ENCODE measurements at places on chromosomes 4 and X.
A peak's percentile ranks its signal among the peaks of the same experiment; 100 is the strongest.

DNA sequence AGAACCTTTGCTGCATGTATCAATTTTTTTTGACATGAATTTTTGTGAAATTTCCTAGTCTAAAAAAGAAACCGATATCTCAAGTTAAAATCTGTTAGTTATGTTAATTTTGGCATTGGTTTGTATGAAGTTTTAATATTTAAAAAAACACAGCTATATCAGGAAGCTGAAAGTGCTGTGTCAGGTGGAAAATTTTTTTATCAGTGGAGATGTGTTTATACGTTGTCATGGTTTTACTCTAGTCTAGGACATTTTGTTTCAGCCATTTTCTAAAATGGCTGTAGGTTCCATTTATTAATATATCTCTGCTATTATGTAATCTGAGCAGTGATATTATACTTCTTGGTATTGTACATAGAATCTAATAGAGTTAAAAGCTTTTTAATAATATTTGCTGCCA lies 34.2 kb downstream of the OCRL start:
- DNase-seq = no peak

DNA sequence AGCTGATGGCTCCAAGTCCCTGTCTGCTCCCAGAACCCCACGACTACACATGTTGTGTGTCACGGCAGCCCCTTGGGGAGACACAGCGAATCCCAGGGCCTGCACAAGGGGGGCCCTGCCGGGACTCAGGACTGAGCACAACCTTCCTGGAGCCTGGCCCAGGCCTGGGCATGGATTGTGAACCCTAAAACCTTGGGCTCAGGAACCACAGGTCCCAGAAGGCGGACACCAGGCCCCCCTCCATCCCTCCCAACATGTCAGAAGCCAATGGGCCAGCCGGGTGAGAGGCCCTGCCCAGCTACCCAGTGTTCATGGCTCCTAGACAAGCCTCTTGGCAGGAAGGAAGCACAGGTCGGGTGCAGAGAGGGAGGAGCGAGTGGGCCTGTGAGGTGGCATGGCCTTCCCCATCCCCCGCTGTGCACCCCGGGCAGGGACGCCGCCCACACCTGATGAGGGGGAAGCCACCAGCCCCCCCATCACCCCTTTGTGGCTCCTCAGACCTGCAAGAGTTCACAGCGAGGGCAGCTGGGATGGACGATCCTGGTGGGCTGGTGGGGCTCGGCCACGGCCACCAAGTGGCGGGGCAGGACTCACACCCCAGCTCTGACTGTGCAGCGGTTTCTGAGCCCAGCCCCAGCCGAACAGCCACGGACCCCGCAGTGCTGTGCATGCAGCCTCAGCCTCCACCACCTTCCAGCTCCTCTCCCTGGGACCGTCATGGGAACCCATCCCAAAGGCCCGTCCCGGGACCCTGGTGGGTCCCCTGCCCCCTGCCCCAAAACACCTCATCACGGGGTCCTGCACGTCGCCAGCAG lies 3.7 kb downstream of the PDE6B start:
- DNase-seq = no peak

GRCh38 chr4:170580651-170581050 lies 490.9 kb upstream of the AADAT start:
- no peak for DNase-seq

GRCh38 chrX:96176921-96177320 lies 507.7 kb upstream of the DIAPH2 start:
- DNase-seq = no peak

- DNase-seq = peak; percentile 63
Measured at GRCh38 chrX:39470588-39471407, 627.0 kb downstream of the BCOR start.

DNA sequence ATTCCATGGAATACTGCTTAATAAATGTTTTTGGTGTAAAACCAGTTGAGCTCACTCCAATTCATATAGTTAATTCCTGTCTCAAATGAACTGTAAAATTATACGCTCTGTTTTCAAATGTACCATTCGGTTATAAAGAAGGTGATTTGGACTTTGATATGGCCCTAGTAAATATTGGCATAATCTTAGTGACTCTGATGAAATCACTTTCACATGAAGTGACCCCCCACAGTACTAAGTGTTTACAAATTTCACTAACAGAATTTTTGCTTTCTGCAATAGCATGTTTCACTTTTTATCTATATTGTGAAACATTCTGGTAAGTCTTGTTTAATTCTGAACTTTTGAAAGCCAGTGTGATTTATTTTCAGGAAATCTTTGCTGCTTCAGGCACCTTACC lies 10.9 kb downstream of the GC start:
- no peak for DNase-seq

GRCh38 chr4:75924309-75924827 lies 16.4 kb downstream of the NAAA start:
- no peak for DNase-seq

GRCh38 chr4:65538571-65538970 lies 131.7 kb downstream of the EPHA5 start:
- peak; percentile 72 for DNase-seq

- no peak for DNase-seq
Measured at GRCh38 chrX:52363247-52363883, 5.5 kb upstream of the XAGE2 start.

GRCh38 chr4:125389713-125390112 lies 75.0 kb downstream of the FAT4 start:
- peak; percentile 94 for DNase-seq

DNA sequence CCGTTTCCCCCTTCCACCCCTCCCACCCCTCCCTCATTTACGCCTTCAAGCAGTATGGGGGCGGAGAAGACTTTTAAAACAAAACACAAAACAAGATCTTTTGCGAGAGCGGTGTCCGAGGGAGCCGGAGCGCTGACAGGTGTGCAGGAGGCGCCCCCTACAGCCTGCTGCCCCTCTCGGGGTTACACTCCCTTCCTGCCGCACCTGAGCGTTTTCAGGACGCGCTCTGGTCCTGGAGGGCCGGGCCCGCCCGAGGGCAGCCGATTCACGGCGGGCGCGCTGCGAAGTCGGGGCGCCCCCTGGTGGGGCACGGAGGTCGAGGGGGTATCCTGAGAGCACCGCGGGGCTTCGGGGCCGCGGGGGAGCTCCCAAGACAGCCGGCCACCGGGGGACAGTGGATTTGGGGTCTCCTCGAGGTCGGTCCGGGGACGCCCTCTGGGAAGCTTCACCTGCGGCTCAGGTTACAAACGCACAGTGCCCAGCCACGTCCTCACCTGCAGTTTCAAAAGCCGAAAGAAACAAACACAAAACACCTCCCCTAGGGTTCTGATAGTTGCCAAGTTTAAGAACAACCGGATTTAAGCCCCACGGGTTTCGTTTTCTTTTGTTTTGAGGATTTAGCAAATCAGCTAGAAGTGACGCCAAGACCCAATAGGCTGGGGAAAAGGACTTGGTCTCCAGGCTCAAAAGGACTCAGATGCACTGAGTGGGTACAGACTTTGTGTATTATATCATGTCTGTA lies 8.0 kb upstream of the NEUROG2 start:
- DNase-seq = peak; percentile 35

DNA sequence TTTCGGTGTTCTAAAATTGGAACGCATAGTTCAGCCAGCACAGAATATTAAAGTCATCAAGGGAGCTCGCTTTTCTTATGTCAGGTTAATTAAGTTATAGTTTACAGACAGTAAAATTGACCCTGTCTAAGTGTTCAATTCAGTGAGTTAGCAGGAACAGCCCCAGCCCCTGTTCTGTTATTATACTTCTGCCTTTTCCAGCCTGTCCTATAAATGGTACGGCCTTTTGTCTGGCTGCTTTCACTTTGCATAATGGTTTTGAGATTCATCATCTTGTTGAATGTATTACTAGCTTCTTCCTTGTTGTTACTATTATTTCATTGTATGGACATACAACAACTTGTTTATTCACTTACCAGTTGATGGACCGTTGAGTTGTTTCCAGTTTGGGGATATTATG lies 9.5 kb downstream of the CXCL13 start:
- no peak for DNase-seq

GRCh38 chr4:41145571-41146078 lies 68.7 kb downstream of the APBB2 start:
- no peak for DNase-seq

- DNase-seq = no peak
Measured at GRCh38 chr4:162352580-162353107, 188.8 kb upstream of the FSTL5 start.

DNA sequence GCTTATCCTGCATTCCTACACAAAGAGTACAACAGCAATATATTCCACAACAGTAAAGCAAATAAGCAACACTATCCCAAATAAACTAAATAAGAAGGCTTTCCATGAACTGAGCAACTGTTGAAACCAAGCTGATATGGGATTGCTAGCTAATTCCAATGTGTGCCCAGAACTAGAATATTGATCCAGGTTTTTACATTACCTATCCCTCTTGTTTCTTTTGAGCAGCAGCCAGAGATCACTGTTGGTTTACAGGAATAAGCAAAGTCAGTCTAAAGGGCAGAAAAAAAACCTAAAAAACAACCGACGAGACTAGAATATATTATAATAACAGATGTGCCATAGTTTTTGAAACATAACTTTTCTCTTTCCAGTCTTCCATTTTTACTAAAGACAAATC lies 22.4 kb upstream of the ADH4 start:
- no peak for DNase-seq

GRCh38 chr4:150278206-150278605 lies 200.0 kb downstream of the DCLK2 start:
- no peak for DNase-seq

DNA sequence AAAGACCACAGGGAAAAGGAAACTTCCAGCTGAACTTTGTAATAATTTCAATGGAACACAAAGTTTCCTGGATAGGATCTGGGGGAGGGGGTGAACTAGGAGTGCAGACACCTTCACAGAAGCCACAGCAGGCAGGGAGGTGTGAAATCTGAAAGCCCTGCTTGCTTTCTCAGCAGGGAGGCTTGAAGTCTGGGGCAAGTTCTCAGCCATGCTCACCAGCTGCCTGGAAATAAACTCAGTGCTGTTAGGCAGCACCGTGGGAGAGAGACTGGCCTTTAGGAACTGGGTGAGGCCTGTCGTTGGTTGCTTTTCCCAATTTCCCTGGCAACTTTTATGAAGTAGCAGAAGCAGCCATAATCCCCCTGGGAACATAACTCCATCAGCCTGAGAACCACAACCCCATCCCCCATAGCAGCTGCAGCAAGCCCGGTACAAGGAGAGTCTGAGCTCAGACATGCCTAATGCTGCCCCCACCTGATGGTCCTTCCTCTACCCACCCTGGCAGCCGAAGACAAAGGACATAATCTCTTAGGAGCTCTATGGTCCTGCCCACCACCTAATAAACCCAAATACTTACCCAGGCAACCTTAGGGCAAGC lies 39.2 kb upstream of the NMU start:
- no peak for DNase-seq

GRCh38 chrX:22795671-22796070 lies 204.1 kb upstream of the DDX53 start:
- DNase-seq = no peak

DNA sequence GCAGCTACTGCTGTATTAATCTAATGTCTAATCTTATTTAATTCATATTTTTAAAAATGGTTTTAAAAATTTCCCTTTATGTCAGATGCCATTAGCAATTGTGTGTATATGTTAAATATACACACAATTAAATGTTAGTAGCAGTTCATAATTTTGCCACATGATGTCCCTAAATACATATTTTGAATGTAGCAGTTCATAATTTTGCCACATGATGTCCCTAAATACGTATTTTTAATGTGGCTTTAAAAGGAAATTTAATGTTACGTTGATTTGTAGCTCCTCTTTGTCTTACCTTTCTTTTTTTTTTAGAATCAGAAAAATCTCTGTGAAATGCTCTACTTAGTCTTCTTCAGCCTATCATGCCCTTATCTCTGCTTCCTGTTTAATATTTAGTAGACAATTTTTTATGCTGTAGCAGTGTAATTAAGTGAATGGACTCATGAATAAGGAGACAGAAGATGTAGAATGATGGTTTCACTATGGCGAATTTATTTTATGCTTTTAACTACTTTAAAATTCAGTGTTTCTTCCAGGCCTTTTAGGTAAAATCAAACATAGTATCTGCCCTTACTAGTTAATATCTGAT lies 26.1 kb downstream of the RBM46 start:
- peak; percentile 72 for DNase-seq

- no peak for DNase-seq
Measured at GRCh38 chr4:78749258-78749971, 26.7 kb upstream of the BMP2K start.

GRCh38 chr4:138174981-138175794 lies 67.0 kb downstream of the SLC7A11 start:
- DNase-seq = peak; percentile 64

GRCh38 chr4:149076401-149076800 lies 634.2 kb upstream of the NR3C2 start:
- DNase-seq = no peak

GRCh38 chr4:122715221-122715620 lies 17.3 kb upstream of the BBS12 start:
- no peak for DNase-seq

DNA sequence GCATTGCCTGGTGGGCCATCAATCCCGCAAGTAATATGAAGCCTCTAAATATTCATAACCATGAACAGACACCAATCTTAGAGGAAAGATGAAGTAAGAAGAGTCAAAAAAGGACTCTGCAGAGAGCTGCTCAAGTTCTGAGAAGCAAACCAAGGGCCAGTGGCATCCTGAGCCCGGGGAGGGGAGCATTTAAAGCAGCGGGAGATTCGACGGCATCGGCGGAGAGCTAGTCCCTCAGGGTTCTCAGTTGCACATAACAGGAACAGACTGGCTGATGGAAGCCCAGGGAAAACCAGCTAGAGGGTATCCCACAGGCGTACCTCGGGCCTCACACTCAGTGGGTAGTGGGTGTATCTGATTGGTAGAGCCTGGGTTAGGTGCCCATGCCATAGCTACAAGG lies 4.9 kb upstream of the PNMA6E start:
- DNase-seq = no peak

GRCh38 chrX:2500803-2501558 lies at the start of the genes DHRSX and ZBED1:
Gene DHRSX, minus strand, starts transcription at chrX:2500976. Its CDS starts 51 bp downstream, at chrX:2500925.
Gene ZBED1, minus strand, starts transcription at chrX:2500976. Its CDS starts 10,257 bp downstream, at chrX:2490719.
- peak; percentile 26 for DNase-seq

DNA sequence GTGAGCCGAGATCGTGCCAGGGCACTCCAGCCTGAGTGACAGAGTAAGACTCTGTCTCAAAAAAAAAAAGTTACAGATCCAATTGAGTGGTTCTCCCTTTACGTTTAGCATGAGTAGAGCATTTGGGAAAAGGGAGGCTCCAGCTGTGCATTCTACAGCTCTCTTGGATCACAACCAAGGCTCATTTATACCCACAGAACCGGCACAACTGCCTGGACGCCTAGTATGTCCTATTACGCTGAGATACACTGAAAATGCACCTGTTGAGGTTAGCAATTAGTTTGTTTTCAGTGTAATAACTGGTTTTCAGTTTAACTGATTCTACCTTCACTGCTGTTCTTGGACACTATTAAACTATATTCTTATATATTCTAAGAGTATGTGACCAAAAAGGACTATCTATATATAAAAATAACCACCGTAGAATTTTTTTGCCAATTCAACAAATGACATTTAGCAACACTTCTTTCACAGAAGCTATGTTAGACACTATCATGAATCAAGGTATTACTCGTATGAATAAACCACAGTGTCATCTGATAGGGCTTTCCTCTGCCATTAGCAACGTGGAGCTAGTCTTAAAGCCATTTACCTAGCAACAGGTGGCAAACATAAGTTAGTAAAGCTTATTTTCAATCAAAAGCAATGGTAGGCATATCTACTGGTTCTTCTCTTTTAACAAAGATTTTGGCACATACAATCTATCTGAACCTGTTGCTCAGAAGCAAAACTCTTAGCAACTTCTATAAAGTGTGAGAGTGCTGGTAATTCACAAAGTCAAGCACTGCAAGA lies 3.6 kb downstream of the OTUD4 start:
- no peak for DNase-seq

- DNase-seq = no peak
Measured at GRCh38 chr4:112952313-112952700, 97.1 kb upstream of the ANK2 start.

- peak; percentile 57 for DNase-seq
Measured at GRCh38 chr4:3047464-3048286, 26.7 kb downstream of the HTT-AS start.

Data from fibroblast of pulmonary artery (primary cell).